ENCODE measurements at places on chromosomes 11 and 22.

- DNase-seq: no peak
These were observed 101.2 kb downstream of the TRPC6 start for GRCh38 chr11:101482556-101483124.

- DNase-seq: no peak
These were observed 901.5 kb upstream of the CHORDC1 start for GRCh38 chr11:91124363-91124762.

GRCh38 chr22:17434856-17435255, 65.6 kb downstream of the CECR2 start:
- DNase-seq: no peak

DNA sequence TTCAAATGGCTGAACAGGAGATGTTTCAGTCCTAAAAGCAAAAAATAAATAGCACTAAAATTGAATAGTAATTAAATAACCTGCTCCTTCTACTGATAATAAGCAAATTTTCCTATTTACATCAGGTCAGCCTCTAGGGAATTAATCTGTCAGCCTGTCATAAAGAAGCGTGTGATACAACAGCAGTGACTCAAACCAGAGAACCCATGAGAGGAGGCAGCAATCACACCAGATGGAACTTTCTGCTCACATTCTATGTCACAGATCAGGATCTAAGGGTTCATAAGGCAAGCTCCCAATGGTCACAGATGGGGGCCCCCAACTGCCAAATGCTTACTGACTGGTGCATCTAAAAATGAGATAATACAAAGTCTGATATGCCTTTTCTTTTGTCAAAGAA, 41.1 kb downstream of the RBFOX2 start:
- DNase-seq: no peak

- DNase-seq: no peak
These were observed 484.9 kb downstream of the BUD13 start for GRCh38 chr11:116287866-116288265.

- no peak for DNase-seq
These were observed 19.8 kb downstream of the ARVCF start for GRCh38 chr22:19996694-19997384.

DNA sequence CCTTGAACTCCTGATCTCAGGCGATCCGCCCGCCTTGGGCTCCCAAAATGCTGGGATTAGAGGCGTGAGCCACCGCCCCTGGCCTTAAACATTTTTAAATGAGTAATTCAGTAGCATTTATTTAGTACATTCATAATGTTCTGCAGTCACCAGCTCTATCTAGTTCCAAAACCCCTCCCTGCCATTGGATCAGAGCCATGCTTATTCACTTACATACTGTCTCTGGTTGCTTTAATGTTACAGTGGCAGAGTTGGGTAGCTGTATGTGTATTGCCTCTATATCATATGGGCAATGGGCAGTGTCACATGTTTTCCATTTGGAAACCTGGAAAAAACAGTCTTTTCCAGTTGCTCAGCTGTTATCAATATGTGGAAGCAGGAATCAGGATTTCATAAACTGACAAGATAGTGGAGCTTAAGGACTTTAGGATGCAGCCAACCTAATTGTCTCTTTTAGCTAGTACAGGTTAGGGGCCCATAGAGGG, 10.5 kb downstream of the COA4 start:
- DNase-seq: no peak

DNA sequence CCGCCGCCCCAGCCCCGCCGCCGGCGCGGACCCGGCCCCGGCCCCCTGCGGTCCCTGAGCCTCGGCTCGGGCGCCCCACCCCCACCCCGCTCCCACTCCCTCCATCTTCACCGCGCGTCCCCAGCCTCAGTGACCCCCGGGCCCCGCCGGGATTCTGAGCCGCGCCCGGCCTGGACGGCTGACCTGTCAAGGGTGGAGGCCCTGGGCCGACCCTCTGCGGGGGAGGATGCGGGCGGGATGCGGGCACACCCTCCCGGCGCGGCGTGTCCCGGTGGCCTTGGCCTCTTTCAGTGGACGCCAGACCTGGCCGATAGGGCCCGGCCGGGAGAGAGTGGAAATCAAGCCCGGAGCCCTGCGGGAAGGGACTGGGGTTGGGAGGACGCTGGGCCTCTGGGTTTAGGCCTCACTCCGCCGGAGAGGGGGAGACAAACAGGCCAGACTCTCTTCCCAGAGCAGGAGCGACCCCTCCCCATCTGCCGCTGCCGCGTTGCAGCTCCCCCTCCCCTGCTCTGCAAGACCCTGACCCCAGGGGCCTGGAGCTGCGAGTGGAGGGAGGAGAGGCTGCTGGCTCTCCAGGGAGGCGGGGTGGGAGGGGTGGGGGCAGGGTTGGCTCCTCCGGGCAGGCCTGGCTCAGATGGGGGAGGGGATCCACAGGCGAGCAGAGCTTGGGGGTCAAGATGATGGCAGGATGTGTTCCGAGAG, 525 bp downstream of the MAPK8IP2 start:
- no peak for DNase-seq

DNA sequence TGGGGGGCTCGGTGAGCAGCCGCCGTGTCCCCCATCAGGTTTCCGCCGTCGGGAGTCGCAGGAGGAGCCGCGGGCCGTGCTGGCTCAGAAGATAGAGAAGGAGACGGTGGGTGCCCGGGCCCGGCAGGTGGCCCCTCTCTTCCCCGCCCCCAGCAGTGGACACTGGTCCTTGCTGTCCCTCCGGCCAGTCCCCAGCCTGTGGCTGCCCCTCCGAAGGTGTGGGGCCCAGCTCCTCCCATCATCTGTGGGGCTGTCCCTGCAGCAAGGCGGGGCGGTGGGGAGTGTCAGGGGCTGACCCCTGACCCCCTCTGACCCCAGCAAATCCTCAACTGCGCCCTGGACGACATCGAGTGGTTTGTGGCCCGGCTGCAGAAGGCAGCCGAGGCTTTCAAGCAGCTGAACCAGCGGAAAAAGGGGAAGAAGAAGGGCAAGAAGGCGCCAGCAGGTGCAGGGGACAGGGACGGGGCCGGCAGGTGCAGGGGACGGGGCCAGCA, 15.3 kb downstream of the EPS8L2 start:
- no peak for DNase-seq

GRCh38 chr11:69104856-69105395, 50.8 kb upstream of the SMIM38 start:
- DNase-seq: no peak

- DNase-seq: no peak
These were observed 28.8 kb downstream of the TOM1 start for GRCh38 chr22:35328472-35328885.

- no peak for DNase-seq
These were observed 20.8 kb upstream of the LINC01488 start for GRCh38 chr11:69460540-69461257.

DNA sequence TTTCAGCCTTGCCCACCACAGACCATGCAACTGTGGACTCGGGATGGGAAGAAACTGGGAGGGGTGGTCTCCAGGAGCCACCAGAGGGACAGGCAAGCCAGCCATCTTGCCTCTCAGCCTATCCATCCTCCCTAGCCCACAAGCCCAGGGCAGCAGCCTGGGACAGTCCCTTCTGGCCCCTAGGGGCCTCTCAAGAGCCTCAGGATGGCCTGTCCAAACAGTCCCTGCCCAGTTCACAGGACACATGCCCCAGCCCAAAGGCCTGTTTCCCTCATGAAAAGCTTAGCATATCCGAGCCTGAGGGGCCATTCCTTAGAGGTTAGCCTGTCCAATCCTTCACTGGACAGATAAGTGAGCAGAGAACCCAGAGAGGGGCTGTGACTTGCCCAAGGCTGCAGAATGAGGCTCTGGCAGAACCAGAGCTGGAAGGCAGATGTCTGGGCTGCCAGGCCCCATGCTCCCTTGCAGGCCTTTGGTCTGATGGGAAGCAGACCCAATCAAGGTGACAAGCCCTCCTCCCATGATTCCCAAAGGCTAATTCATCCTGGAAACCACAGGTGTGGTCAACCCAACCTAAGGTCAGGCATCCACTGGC, 28.2 kb downstream of the LRRC10B start:
- DNase-seq: no peak

DNA sequence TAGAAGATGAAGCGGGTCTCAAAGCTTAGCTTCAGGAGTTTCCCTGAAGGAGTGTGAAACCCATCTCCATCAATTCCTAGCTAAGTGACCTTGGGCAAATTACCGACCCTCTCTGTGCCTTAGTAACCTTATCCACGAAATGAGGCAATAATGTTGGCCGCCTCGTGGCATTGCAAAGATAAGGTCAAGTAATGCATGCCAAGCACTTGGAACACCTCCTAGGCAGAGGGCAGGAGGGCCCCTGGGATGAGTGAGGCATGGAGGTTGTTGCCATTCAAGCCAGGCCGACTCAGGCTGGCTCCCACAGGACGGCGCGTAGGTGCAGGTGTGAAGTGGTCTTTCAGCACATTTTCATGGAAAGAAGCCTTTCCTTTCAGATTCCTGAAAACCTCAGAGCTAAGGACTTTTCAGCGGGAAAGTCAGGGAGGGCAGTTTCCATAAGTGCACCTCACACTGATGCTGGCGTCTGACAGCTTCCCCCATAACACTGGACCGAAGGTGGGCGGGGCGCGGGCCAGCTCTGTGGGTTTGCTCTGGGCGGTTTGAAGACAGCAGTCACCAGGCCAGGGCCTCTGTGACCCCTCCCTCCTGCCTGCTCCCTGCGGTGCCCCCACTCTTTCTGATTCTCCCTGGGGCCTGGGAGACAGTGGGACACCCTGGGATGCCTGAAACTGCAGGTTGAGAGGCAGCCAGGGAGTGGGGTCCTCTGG, 25.2 kb downstream of the RPS6KA4 start:
- DNase-seq: no peak

- no peak for DNase-seq
These were observed at the start of gene SEZ6L for GRCh38 chr22:26169315-26170111. Gene SEZ6L (plus strand): TSS chr22:26169462. CDS start chr22:26169670, 208 bp downstream.

- DNase-seq: no peak
These were observed 67.9 kb downstream of the KCNC1 start for GRCh38 chr11:17802491-17802890.

DNA sequence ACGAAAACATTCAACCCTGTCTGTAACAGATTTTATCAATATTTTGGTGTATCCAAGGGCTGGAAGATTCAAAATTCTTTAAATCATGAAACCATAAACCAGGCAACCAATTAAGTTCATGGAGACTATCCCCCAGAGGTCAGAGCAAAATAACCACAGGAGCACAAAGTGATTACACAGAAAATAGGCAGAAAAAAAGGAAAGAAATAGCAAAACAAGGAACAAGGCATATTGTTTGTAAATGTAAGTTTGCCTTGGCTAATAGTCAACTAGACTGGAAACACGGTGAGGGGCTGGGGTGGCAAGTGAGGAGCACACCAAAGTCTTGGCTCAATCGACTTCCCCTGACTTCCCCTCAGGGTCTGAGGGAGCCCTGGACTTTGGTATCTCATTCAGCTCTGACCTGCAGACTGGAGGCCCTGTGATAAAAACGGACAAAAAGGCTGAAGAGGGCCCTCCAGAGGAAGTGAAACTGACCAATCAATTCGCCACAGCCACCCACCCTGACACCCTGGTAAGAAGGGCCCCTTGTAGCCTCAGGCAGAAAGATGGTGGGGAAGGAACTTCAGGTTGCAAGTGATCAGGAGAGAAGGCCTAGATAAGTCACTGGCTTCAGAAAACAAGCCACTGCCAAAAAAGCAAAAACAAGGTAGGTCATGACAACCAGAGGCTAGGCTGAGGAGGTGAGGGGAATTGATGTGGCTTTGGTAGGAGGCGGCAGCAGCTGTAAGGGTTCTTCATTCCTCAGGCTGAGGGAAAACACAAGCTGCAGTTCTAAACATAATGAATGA, 1.8 kb downstream of the SIK3 start:
- DNase-seq: no peak

- DNase-seq: no peak
These were observed 687.2 kb downstream of the OPCML start for GRCh38 chr11:132844956-132845696.
